ENCODE measurements at places on chromosomes 11 and 22. TPM values are rescaled to one million over a fixed set of nuclear protein-coding genes. Genes with fewer than 3 reads are reported as not detected.
A peak's percentile ranks its signal among the peaks of the same experiment; 100 is the strongest.

GAL gene
- total RNA-seq: not detected

DNA sequence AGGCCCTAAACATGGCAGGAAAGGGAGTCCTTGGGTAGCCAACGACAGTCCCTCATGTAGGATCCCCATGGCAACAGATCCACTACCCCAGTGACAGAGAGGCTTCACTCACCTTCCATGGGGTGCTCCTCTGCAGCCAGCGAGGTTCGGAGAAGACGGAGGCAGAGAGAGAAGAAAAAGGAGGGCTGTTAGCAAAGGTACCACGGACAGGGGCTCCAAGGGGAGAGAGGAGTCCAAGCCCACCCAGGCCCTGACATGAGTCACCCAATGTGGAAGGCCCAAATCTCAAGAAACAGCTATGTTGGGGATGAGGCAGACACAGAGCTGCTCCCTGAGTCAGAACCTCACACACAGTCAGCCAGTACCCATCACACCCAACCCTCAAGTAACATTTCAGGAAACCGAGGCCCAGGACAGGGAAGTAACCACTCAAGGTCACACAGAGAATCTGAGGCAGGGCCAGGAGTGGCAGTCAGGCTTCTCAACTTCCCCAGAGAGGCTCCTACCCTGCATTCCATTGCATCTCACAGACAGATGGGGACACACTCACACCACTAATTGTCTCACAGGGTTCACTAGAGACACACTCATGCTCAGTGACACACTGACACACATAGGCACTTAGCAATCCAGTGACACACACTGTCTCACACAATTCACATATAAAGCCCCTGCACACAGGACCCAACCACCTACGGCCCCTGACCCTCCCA, 25.2 kb downstream of the NRXN2 start:
- H3K4me1 ChIP-seq: no peaks in the 10 kb centered on the region
- DNase-seq: no peak

RHOD gene
- total RNA-seq: 9.2 TPM

GRCh38 chr11:12111549-12112520, 1.4 kb downstream of the MICAL2 start:
- H3K36me3 ChIP-seq: no peaks in the 10 kb centered on the region
- H3K4me3 ChIP-seq: peak overlapping the region; percentile 68
- H3K27ac ChIP-seq: peak overlapping the region; percentile 50

GRCh38 chr11:27656806-27657483, 43.3 kb downstream of the BDNF start:
- no peak for DNase-seq
- H3K4me3 ChIP-seq: no peak overlapping the region
- no peaks in the 10 kb centered on the region for H3K4me1 ChIP-seq
- H3K36me3 ChIP-seq: no peaks in the 10 kb centered on the region

C11orf86 gene
- total RNA-seq: not detected
